ENCODE measurements at places on chromosomes 1 and 21.
A peak's percentile ranks its signal among the peaks of the same experiment; 100 is the strongest.

DNA sequence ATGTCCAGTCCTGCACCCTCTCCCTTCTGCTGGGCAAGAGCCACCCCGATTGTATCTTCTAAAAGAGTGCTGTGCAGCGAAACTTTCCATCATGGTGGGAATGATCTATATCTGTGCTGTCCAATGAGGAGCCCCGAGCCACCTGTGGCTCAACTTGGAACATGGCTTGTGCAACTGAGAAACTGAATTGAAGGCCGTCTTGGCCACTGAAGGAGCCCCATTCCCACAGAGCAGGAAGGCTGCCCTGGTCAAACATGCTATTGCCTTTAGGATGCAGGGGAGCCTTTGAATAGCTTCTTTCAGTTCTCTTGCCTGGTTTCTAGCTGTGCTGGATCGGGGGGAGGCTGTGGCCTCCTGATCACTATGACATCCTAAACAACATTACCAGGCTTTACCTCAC, 427.6 kb downstream of the SETD4 start:
- peaks cover 2% of the 10 kb centered on the region for H3K27me3 ChIP-seq
- no peak overlapping the region for H3K27ac ChIP-seq
- H3K4me1 ChIP-seq, result no peaks in the 10 kb centered on the region
- no peak for DNase-seq
- H3K4me3 ChIP-seq, result no peak overlapping the region

DNA sequence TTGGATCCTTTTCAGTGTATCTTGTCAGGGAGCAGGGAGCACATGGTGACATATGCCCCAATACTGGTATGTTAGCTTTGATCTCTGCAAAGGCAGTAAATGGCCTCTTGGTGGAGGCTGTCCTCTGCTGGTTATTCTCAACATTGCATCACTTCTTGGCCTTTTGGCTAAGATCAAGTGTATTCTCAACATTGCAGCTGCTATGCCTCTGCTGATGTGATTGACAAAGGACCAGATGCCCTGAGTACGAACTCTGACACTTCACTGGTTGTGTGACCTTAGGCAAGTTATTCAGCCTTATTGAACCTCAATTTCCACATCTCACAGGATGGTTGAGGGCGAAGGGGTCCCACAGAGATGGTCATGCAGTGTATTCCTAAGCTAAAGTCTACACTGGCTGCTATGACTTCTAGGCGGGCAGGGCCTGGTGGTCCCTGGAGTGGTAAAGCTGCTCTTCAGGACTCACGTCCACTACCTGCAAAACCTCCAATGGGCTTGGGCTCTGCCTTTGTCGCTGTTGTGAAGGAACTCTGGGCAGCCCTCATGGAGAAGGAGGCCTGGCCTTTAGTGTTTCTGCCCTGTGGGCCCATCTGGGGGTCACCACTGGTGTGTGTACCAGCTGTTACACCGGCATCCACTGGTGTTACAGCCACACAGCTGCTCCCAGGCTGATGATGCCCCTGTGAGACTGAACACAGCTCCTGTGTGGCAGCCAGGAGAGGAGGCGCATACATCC, 64.8 kb downstream of the DNTTIP2 start:
- peaks cover 18% of the 10 kb centered on the region for H3K4me1 ChIP-seq
- no peak overlapping the region for H3K4me3 ChIP-seq
- no peak overlapping the region for H3K27ac ChIP-seq
- H3K36me3 ChIP-seq, result no peaks in the 10 kb centered on the region
- H3K27me3 ChIP-seq, result no peaks in the 10 kb centered on the region

DNA sequence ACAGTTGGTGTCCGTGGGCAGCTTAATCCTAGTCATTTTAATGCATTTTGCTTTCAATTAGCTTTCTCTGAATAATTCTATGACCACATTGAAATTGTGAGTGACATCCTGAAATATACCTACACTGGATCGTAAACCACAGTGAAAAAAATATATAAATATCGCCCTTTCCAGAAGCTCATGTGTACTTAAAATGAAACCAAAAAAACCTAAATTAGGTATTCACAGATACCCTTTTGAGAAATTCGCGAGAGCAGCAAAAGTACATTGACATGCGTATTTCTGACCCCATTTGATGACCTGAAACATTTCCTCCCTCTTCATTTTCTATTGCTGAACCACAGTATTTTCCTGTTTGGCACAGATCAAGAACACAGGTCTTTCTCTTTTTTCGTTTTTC, 253.8 kb downstream of the LTN1 start:
- H3K27me3 ChIP-seq, result no peaks in the 10 kb centered on the region
- no peaks in the 10 kb centered on the region for H3K36me3 ChIP-seq
- H3K4me3 ChIP-seq, result peak overlapping the region; percentile 65

- no peak overlapping the region for H3K27ac ChIP-seq
- H3K36me3 ChIP-seq, result peaks cover 7% of the 10 kb centered on the region
- DNase-seq, result peak; percentile 66
- H3K4me3 ChIP-seq, result no peak overlapping the region
- H3K4me1 ChIP-seq, result no peaks in the 10 kb centered on the region
- H3K27me3 ChIP-seq, result peaks cover 1% of the 10 kb centered on the region
Observed at GRCh38 chr1:43414634-43415223, 25.0 kb downstream of the SZT2 start.

- no peak for DNase-seq
- H3K27me3 ChIP-seq, result no peaks in the 10 kb centered on the region
- no peak overlapping the region for H3K27ac ChIP-seq
- no peak overlapping the region for H3K4me3 ChIP-seq
- H3K4me1 ChIP-seq, result no peaks in the 10 kb centered on the region
Observed at GRCh38 chr1:208215393-208215792, 28.8 kb downstream of the PLXNA2 start.

GRCh38 chr1:112699425-112700144, 7.3 kb downstream of the RHOC start:
- no peak overlapping the region for H3K4me3 ChIP-seq
- H3K4me1 ChIP-seq, result peaks cover 80% of the 10 kb centered on the region
- H3K36me3 ChIP-seq, result peaks cover 9% of the 10 kb centered on the region
- no peaks in the 10 kb centered on the region for H3K27me3 ChIP-seq
- no peak for DNase-seq

- no peak overlapping the region for H3K27ac ChIP-seq
- no peak for DNase-seq
- no peaks in the 10 kb centered on the region for H3K4me1 ChIP-seq
- H3K36me3 ChIP-seq, result no peaks in the 10 kb centered on the region
- peaks cover 5% of the 10 kb centered on the region for H3K27me3 ChIP-seq
- no peak overlapping the region for H3K4me3 ChIP-seq
Observed at GRCh38 chr1:170198584-170198983, 52.8 kb downstream of the NTMT2 start.

- H3K27me3 ChIP-seq, result peaks cover 12% of the 10 kb centered on the region
- peak overlapping the region; percentile 70 for H3K4me3 ChIP-seq
- peak; percentile 47 for DNase-seq
- peaks cover 89% of the 10 kb centered on the region for H3K4me1 ChIP-seq
Observed at GRCh38 chr1:91805311-91805801, 80.6 kb downstream of the TGFBR3 start.

DNA sequence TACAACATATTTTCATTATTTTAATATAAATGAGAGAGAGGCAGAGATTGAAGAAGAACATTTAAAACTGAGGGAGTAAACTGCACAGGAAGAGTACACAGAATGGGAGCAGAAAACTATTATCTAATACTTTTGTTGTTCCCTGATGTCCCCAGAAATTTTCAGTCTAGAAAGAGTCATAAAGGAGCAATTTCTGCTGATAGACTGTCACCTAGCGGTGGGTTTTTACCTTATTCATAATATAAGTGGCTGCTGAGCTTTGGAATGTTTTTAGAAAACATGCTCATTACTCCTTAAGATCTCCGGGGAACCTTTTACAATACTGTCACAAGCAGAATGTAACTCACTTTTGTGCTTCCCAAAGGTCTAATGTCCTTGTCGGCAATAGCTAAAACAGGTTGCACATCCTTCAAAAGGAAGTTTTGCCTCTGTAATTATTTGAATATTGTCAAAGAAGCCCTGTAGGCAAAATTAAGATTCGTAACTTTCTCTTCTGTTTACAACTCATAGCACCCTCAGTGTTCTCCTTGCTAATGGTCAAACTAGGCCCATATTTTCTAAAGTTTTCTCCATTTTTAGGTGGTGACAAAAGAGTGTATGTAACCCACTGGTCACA, 4.9 kb upstream of the NPL start:
- H3K4me1 ChIP-seq, result peaks cover 5% of the 10 kb centered on the region
- H3K4me3 ChIP-seq, result no peak overlapping the region
- H3K36me3 ChIP-seq, result no peaks in the 10 kb centered on the region
- peaks cover 3% of the 10 kb centered on the region for H3K27me3 ChIP-seq
- DNase-seq, result peak; percentile 48
- no peak overlapping the region for H3K27ac ChIP-seq

DNA sequence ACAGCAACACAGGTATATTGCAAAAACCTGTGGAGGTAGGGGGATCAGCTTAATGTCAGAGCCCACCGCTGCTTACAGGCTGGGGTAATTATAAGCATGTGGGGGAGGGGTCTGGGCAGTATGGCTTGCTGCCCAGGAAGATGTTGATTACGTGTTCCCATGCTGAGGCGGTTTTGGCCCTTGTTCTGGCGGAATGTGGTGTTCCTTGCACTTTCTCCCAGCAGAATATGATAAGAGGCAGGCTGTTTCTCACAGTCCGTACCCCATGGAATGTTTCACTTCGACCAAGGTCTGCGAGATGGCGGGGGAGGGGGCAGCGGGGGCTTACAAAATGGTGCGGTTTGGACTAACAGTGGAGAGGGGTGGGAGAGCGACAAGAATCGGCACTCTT, 9.8 kb upstream of the HPCAL4 start:
- H3K4me3 ChIP-seq, result no peak overlapping the region
- H3K4me1 ChIP-seq, result no peaks in the 10 kb centered on the region
- H3K36me3 ChIP-seq, result no peaks in the 10 kb centered on the region
- DNase-seq, result no peak

GRCh38 chr1:28646040-28646439, 2.4 kb upstream of the RNU11 start:
- peaks cover 52% of the 10 kb centered on the region for H3K4me1 ChIP-seq
- H3K36me3 ChIP-seq, result no peaks in the 10 kb centered on the region
- peaks cover 23% of the 10 kb centered on the region for H3K27me3 ChIP-seq
- no peak overlapping the region for H3K27ac ChIP-seq
- no peak overlapping the region for H3K4me3 ChIP-seq

GRCh38 chr1:234091065-234091401, 186.6 kb downstream of the SLC35F3 start:
- no peaks in the 10 kb centered on the region for H3K4me1 ChIP-seq
- no peaks in the 10 kb centered on the region for H3K27me3 ChIP-seq
- no peak overlapping the region for H3K27ac ChIP-seq
- H3K36me3 ChIP-seq, result no peaks in the 10 kb centered on the region
- no peak for DNase-seq
- H3K4me3 ChIP-seq, result no peak overlapping the region

GRCh38 chr1:28176492-28177470, at the start of gene PTAFR:
TSS of gene PTAFR (minus strand) at chr1:28176690. CDS start at chr1:28151021, 25,669 bp downstream.
- H3K27me3 ChIP-seq, result peaks cover 6% of the 10 kb centered on the region
- H3K4me3 ChIP-seq, result no peak within 1 kb of the TSS
- peaks cover 5% of the 10 kb centered on the region for H3K36me3 ChIP-seq
- H3K27ac ChIP-seq, result no peak within 1 kb of the TSS

- H3K27ac ChIP-seq, result no peak overlapping the region
- H3K4me1 ChIP-seq, result no peaks in the 10 kb centered on the region
- no peak for DNase-seq
- no peaks in the 10 kb centered on the region for H3K36me3 ChIP-seq
- no peaks in the 10 kb centered on the region for H3K27me3 ChIP-seq
- no peak overlapping the region for H3K4me3 ChIP-seq
Observed at GRCh38 chr1:75170011-75170410, 35.8 kb downstream of the LHX8 start.

DNA sequence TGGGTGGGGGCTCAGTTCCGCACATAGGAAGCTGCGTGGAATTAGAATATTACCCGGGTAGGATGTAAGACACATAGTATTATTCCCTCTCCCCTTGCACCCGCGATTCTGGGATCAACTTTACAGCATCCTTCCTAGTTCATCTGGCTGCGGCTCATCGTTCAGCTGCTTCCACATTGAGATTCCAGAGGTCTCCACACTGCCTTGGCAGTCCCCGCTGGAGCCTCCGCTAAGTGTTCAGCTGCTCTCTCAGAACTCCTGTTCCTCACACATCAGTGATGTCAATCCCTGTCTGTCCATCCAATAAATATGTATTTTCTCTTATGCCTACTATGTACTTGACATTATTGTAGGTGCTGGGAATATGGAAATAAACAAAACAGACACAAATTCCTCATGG, 135.6 kb upstream of the SYT6 start:
- DNase-seq, result no peak
- peaks cover 3% of the 10 kb centered on the region for H3K36me3 ChIP-seq
- no peaks in the 10 kb centered on the region for H3K27me3 ChIP-seq
- no peak overlapping the region for H3K27ac ChIP-seq

GRCh38 chr1:100927276-100927675, 31.4 kb downstream of the SLC30A7 start:
- peaks cover 27% of the 10 kb centered on the region for H3K36me3 ChIP-seq
- no peak overlapping the region for H3K4me3 ChIP-seq
- peaks cover 6% of the 10 kb centered on the region for H3K4me1 ChIP-seq
- H3K27me3 ChIP-seq, result no peaks in the 10 kb centered on the region

GRCh38 chr1:156958247-156958714, 37.8 kb downstream of the LRRC71 start:
- peaks cover 2% of the 10 kb centered on the region for H3K27me3 ChIP-seq
- peaks cover 4% of the 10 kb centered on the region for H3K4me1 ChIP-seq
- no peak for DNase-seq
- H3K36me3 ChIP-seq, result no peaks in the 10 kb centered on the region

DNA sequence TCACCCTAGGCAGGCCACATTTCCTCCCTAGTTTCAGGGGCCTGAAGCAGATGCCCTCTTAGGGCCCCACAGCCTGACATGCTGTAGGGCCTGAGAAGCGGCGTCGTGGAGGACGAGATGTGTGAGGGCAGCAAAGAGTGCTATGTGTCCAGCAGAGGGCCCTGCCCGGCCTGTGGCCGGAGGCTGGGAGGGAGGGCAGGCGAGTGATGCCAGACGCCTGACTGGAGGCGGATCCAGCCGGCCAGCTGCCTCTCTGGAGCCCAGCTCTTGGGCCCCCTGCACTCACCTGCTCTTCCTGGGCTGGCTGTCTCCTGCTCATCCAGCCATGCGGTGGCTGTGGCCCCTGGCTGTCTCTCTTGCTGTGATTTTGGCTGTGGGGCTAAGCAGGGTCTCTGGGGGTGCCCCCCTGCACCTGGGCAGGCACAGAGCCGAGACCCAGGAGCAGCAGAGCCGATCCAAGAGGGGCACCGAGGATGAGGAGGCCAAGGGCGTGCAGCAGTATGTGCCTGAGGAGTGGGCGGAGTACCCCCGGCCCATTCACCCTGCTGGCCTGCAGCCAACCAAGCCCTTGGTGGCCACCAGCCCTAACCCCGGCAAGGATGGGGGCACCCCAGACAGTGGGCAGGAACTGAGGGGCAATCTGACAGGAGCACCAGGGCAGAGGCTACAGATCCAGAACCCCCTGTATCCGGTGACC, at the start of gene GPR37L1:
TSS of gene GPR37L1 (plus strand) at position 279 of the 697 bp plus-strand sequence. CDS start at position 326, 47 bp downstream.
- DNase-seq, result no peak
- H3K4me3 ChIP-seq, result no peak within 1 kb of the TSS
- peaks cover 4% of the 10 kb centered on the region for H3K27me3 ChIP-seq
- peaks cover 3% of the 10 kb centered on the region for H3K4me1 ChIP-seq

GRCh38 chr1:12467570-12468286, 150.3 kb downstream of the DHRS3 start:
- H3K27ac ChIP-seq, result peak overlapping the region; percentile 79
- H3K27me3 ChIP-seq, result no peaks in the 10 kb centered on the region
